KG1 (cell line): ENCODE measurements at places on chromosomes 13 and 19.

DNA sequence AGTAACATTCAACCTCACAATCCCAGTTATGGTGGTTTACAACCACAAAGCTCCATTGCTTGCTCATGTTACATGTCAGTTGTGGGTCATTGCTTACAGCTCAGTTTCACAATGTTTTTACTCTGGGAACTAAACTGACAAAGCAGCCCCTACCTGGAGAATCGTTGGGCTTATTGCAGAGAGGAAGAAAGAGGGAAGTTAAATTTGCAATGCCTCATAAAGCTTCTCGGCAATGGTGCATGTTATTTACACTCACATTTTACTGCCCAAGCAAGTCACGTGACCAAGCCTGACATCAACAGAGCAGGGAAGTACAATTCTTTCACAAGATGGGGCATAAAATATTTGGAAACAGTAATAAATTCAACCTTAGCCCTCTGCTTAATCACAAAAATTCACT, 441.6 kb downstream of the TDRD3 start:
- peak; percentile 9 for DNase-seq

DNA sequence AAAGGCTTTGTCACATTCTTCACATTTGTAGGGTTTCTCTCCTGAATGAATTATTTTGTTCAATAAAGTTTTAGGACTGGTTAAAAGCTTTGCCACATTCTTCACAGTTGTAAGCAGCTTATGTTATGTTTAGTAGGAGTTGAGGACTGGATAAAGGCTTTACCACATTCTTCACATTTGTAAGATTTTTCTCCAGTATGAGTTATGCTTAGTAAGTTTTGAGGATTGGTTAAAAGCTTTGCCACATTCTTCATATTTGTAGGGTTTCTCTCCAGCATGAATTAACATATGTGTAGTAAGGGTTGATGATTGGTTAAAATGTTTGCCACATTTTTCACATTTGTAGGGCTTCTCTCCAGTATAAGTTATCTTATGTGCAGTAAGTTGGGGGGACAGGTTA, 79.9 kb downstream of the ZNF431 start:
- DNase-seq, result no peak

GRCh38 chr13:71261256-71261655, 605.7 kb downstream of the DACH1 start:
- no peak for DNase-seq

GRCh38 chr13:86878781-86879180, 792.4 kb upstream of the SLITRK5 start:
- no peak for DNase-seq

- DNase-seq, result no peak
These were observed 22.3 kb upstream of the LILRA2 start for GRCh38 chr19:54551293-54551692.

GRCh38 chr13:79237981-79238380, 168.1 kb downstream of the RBM26 start:
- no peak for DNase-seq

DNA sequence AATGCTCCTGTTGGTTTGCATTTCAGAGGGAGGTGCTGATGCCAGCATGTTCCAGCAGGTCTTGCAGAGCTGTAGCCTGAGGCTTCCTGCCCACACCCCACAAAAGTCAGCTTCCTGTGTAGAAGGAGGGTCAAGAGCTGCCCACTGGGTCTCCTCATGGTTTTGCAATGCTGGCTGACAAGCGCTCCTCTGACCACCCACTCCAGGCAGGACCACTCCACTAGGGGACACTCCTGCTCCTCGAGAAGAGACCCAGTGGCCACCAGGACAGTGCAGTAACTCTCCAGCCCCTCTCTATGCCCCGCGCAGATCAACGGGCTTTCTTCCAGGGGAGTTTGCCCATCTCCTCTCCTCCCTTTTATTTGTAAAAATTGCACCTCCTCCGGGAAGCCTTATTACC, 72.9 kb upstream of the UQCRFS1 start:
- no peak for DNase-seq

DNA sequence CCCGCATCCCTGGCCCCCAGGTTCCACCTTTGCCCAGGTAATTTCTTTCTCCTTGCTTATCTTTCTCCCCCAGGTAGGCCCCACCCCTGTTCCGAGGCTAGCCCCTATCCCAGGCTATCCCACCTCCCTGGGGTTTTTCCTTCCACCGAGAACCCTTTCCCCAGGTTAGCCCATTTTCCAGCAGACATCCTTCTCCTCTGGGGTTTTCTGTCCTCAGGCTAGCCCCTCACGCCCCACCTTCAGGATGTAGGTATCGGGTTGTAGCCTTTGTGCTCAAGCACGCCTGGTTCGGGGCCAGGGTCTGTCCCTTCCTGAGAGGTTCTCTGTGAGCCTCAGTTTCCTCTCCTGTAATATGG, 837 bp downstream of the FSD1 start:
- DNase-seq, result no peak

GRCh38 chr13:54953786-54954185, 1925.2 kb downstream of the OLFM4 start:
- no peak for DNase-seq

- DNase-seq, result no peak
These were observed 314.7 kb downstream of the FOXO1 start for GRCh38 chr13:40351537-40352379.

DNA sequence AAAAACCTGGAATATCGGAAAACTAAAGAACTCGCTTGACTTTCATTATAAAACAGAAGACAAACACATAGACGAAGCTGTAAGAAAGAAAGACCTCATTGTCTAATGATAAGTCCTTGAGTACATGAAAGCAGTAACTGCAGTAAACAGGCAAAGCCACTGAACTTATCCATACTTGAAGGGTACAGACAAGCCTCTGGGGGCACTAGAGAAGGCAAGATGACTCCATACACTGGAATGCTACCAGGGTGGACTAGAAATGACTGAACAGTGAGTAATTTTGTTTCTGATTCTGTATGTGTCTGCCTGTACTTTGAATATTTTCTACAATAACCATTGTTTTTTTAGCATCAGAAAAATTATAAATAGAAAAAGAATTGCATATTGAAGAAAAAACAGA, 507.9 kb downstream of the UQCRFS1 start:
- DNase-seq, result no peak

DNA sequence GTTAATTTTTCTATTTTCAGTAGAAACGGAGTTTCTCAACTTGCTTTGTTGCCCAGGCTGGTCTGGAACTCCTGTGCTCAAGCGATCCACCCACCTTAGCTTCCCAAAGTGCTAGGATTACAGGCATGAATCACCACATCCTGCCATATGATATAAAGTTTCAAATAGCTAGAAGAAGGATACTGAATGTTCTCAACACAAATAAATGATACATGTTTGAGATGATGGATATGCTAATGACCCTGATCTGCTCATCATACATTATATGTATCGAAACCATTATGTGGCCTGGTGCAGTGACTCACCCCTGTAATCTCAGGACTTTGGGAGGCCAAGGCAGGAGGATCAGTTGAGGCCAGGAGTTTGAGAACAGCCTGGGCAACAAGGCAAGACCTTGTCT, 11.5 kb downstream of the CIB3 start:
- DNase-seq, result no peak

DNA sequence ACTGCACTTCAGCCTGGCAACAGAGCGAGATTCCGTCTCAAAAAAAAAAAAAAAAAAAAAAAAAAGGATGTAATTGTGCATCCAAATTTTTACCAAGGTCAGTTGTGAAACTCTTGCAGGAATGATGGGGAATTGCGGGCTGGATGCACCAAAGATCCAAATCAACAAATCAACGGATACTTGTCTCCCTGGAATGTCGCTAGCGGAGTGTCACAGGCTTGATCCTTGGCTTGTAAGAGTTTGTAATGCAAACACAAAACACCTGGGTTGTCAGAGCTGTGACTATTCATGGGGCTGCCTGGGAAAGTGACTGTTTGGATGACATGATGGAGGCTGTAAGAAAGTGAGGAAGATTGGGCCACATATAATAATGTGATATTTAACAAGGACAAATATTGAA, 4.2 kb downstream of the KANK3 start:
- DNase-seq, result no peak

DNA sequence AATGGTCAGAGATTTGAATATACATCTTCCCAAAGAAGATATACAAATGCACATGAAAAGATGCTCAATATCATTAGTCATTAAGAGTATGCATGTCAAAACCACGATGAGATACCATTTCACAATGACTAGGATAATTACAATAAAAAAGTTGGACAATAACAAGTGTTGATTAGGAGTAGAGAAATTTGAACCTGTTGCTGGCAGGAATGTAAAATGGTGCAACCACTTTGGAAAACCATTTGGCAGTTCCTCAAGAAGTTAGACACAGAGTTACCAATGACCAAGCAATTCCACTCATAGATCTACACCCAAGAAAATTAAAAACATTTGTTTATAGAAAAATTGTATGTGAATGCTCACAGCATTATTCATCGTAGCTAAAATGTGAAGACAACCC, 33.2 kb upstream of the STARD13 start:
- DNase-seq, result no peak

DNA sequence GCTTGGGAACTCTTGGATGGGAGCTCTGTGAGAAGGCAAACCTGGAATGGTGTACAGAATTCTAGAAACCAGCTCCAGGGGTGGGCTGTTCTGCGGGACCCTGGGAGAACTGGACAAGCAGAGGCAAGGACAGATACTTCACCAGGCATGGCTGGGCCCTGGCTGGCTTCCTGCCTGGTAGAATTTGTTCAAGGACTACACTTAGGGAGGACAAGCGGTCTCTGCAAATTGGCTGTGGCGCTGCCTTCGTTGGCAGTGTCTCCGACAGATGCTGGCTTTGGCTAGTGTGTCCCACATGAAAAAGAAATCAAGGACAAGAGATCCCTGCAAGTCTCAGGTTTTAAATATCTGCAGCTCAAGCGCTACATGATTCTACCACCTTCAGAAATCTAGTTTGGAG, 12.4 kb downstream of the CEBPG start:
- DNase-seq, result no peak

- DNase-seq, result no peak
These were observed 51.0 kb downstream of the LYL1 start for GRCh38 chr19:13051557-13052165.

DNA sequence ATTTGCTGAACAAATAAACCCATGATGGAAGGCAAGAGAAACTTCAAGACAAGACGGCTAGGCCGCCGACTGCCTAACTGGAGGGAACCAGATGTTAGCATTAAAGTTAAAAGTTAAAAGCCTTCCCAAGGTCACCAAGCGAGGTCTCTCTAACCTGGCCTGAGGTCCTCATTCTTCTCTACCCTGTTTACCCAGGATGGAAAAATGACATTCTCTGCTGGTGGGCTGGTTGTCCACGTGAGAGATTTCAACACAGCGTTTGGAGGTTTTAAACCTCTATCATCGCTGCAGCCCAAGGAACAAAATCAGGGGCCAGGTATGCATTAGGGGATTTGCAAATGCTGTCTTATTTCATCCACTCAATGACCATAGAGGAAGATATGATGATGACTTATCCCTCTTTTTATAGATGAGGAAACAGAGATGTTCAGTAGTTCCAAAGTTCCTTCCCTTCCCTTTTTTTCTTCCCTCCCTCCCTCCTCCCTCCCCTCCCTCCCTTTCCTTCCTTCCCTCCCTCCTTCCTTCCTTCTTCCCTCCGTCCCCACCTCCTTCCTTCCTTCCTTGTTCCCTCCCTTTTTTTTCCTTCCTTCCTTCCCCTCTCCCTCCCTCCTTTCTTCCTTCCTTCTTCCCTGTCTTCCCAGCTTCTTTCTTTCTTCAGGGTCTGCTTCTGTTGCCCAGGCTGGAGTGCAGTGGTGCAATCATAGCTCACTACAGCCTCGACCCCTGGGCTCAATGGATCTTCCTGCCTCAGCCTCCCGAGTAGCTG, 79.7 kb downstream of the INSR start:
- no peak for DNase-seq

DNA sequence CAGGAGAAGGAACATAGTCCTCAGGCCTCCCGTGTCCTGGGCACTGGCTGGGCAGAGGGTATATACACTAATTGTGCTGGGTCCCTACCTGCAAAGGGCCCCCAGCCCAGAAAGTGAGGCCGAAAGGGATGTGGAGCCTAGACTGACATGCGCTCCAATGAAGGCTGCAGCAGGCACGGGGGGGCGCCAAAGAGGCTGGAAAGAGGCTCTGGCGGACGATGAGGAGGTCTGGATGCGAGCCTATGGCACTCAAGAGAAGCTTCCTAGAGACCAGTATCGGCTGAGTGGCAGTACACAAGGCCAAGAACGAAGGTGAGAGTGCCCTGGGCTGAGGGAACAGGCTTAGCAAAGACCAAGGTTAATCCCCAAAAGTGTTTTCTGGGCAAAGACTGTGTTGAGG, 16.6 kb downstream of the VRK3 start:
- DNase-seq, result no peak

- DNase-seq, result no peak
These were observed 22.8 kb downstream of the ATP11A start for GRCh38 chr13:112712451-112713207.

DNA sequence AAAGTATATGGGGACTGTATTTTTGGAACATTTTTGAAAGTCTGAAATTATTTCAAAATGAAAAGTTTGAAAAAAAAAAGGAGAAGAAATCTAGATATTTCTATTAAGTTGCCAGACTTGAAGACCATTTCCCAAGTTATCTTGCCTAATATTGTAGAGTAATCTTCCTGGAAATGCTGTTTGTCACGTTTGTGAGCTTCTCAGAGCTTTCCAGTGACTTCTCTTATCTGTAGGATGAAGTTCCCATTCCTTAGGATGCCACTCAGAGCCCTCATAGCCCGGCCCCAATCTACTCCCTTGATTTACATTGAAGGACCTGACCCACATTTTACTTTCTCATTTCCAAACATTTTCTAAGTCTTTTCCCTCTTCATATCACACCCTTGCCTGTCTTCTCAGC, 23.6 kb downstream of the CEACAM8 start:
- no peak for DNase-seq

- no peak for DNase-seq
These were observed 1.7 kb downstream of the B9D2 start for GRCh38 chr19:41362143-41362847.

DNA sequence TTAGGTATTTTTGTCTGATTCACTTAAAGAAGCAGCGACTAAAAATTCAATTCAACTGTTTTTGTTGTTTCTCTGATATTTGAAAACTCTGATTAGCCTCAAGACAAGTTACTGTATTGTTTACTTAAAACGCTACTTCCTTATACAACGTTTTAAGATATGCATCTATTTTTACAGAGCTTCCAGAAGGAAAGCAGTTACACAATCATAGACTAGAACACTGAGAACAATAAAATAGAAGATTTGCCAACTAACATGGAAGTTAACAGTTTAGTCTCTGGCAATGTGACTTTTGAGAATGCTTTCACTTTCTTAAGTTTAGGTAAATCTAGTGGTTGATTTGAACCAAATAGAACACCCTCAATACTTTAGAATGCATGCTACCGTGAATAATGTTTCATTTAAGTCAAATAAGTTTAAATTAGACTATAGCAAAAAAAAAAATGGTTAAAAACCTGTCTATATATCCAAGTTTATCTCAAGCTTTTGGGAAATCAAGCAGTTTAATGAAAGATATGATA, 614.8 kb downstream of the DACH1 start:
- DNase-seq, result no peak

- no peak for DNase-seq
These were observed 188.1 kb downstream of the UGGT2 start for GRCh38 chr13:95865080-95865615.

DNA sequence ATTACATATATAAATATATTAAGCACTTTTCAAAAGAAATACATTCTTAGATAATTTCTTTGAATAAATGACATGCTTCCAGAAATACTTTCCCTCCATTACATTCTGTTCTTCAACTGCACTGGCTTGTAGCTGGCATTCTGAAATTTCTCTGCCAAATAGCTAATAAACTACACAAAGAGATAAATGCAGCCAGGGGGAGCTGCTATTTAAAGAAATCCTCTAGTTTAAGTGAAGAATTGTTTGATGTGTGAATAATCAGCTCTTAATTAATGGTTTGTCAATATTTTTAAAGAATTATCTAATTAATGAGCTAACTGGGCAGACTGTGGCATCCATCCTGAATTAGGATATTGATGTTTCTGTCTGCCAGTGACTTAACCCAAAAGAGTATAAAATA, 30.7 kb downstream of the SLC7A1 start:
- DNase-seq, result no peak
